Activated naive CD8-positive, alpha-beta T cell treated with anti-CD3 and anti-CD28 coated beads, Interleukin-2, amount 50 U/mL, for 24 hours (primary cell): ENCODE measurements at places on chromosomes 5 and 9.

GRCh38 chr9:134533850-134534588 lies 107.6 kb upstream of the COL5A1 start:
- no peak for DNase-seq

DNA sequence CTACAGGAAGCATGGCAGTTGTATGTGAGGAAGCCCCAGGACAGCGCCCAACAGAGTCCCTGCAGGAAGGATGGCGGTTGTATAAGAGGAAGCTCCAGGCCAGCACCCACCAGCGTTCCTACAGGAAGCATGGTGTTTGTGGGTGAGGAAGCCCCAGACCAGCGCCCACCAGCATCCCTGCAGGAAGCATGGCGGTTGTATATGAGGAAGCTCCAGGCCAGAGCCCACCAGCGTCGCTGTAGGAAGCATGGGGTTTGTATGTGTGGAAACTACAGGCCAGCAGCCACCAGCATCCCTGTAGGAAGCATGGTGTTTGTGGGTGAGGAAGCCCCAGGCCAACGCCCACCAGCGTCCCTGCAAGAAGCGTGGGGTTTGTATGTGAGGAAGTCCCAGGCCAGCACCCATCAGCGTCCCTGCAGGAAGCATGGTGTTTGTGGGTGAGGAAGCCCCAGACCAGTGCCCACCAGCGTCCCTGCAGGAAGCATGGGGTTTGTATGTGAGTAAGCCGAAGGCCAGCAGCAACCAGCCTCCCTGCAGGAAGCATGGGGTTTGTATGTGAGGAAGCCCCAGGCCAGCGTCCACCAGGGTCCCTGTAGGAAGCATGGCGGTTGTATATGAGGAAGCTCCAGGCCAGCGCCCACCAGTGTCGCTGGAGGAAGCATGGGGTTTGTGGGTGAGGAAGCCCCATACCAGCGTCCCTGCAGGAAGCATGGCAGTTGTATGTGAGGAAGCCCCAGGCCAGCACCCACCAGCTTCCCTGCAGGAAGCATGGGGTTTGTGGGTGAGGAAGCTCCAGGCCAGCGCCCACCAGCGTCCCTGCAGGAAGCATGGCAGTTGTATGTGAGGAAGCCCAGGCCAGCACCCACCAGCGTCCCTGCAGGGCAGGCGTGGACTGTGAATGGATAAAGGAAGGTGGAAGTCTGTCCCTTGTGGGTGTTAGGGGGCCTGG lies 79.0 kb downstream of the DAP start:
- DNase-seq = no peak

DNA sequence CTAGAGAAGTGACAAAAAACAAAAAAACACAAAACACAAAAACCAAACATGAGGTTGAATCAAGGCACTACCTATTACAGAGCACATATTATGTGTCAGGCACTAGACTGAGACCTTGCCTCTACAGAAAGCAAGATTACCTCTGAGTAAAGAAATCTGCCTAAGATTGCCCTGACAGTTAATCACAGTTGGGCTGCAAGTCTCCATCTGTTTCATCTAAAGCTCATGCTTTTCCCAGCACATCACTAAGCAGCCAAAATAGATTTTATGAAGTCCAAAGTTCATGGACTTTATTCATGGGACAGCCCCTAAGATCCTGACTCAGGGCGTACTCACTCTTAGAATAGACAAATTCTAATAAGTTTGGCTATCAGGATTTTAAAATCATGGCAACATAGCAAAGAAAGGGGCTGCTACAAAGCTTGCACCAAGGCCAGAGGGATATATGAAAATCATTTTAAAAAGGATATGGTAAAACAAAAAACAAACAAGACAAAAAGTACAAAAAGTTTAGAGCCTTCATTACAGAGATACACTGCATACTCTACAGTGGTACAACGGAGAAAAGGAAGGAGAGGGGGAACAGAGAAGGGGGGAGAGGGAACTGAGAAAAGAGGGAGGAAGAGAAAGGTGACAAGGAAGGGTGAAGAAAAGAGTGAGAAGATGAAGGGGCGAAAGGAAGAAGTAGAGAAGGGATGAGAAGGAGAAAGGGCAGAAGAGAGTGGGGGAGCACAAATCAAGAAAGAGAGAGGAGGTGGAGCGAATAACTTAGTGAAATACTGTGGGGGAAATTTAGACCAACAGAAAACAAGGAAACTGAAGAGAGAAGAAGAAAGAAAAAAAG lies 58.2 kb downstream of the RICTOR start:
- DNase-seq = no peak

- no peak for DNase-seq
These were observed 2.6 kb upstream of the PBX3 start for GRCh38 chr9:125744616-125745015.

DNA sequence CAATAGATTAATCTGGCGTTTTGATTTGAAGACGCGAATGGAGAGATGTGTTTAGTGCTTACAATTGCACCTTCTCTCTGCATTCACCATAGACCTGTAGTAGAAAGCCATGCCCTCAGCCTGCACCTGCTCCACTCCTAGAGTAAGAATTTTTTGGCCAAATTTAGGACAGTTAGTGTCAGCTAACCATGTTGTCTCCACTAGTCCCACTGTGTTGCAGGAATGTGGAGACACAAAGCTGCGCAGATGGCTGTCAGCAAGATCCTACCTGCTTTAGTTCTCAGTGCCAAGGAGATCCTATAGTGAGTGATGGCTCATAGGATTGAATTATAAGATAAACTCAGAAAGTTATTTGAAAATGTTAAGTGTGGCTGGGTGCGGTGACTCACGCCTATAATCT lies 35.1 kb upstream of the ABCA1 start:
- no peak for DNase-seq

GRCh38 chr9:121711797-121712196 lies 60.4 kb downstream of the DAB2IP start:
- no peak for DNase-seq

DNA sequence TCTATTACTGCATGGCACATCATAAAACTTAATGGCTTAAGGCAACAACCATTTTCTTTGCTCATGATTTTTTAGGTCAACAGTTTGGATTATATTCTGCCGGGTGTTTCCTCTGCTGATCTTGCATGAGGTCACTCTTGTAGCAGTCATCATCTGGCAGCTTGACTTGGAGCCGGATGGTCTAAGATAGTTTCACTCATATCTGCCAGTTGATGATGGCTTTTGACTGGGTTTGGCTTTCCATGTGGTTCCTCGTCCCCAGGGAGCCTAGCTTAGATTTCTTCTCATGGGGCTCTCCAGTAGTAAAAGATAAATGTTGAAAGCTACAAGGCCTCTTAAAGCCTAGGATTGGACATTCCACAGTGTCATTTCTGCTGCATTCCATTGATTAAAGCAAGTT lies 27.4 kb downstream of the LNPEP start:
- DNase-seq = no peak

DNA sequence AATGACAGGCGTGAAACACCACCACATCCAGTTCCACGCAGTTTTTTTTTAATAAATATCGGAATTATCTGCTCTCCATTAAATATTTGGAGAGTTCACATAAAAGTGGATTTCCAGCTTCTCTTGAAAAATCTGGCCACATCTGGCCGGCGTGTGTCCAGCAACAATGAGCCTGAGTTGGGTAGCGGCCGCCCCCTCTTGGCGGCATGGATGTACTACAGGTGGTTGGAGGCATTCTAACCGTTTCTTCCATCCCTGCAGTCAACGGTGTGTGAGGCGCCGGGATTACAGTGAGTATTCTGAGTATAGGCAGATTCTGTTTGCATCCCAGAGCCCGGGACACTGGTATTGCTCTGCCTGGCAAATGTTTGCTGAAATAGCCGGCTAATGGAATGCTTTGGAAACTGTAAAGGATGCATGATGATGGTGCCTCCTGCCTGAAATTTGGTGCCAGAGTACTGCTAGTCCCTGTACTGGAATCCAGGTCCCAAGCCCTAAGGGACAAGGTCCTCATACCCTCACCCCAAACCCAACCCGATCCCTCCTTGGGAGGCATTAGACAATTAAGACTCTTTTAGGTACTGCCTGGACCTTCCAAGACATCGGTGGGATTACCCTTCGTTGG lies 13.6 kb upstream of the GM2A start:
- no peak for DNase-seq

DNA sequence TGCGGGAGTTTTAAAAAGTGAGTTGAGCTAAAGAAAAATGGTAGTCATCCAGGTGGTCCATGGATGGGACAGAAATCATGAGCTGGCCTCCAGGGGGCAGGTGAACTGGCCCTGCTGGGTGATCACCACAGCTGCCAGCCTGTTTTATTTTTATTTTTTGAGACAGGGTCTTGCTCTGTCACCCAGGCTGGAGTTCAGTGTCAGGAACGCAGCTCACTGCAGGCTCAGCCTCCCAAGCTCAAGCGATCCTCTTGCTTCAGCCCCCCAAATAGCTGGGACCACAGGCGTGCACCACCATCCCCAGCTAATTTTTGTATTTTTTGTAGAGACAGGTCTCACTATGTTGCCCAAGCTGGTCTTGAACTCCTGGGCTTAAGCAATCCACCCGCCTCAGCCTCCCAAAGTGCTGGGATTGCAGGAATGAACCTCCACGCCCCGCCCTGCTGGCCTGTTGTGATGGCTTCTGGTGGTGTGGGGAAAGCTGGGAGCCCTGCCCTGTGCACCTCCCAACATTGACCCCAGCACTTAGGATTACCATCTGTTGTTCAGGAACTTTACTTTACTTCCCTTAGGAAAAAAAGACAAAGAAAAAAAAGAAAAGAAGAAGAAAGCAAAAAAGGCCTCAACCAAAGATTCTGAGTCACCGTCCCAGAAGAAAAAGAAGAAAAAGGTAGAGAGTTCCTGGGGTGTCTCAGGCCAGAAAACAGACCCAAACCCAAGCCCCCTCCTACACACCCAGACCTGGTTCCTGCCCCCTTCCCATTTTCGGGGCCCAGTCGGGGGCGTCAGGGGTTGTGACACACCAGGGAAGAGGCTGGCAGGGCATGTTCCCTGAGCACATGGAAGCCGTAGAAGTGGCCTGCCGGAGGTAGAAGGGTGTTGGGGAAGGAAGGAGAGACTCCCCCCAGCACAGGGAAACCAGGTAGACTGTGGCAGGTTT lies 14.7 kb downstream of the CD74 start:
- no peak for DNase-seq

GRCh38 chr9:3736161-3736560 lies 210.4 kb upstream of the RFX3 start:
- DNase-seq = no peak

- DNase-seq = no peak
These were observed 16.2 kb downstream of the LAMC3 start for GRCh38 chr9:131024978-131025868.

DNA sequence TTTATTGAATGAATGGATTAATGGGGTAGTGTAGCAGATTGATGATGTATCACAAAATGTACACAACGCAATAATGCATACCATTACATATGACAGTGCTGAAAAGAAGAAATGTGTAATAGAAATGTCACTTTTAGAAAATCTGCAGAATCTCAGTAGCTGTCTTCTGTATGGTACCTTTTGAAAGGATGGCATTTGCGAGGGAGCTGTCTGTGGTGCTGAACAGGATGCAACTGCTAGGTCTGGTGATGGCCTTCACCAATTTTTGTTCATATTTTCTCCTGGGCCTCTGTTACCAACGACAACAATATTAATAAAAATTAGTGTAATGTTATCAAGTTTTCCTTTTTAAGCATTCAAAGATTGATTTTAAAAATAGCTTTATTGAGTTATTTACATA lies 36.2 kb upstream of the OTULIN start:
- peak; percentile 62 for DNase-seq

GRCh38 chr5:33271606-33272005 lies 169.2 kb upstream of the TARS1 start:
- no peak for DNase-seq

DNA sequence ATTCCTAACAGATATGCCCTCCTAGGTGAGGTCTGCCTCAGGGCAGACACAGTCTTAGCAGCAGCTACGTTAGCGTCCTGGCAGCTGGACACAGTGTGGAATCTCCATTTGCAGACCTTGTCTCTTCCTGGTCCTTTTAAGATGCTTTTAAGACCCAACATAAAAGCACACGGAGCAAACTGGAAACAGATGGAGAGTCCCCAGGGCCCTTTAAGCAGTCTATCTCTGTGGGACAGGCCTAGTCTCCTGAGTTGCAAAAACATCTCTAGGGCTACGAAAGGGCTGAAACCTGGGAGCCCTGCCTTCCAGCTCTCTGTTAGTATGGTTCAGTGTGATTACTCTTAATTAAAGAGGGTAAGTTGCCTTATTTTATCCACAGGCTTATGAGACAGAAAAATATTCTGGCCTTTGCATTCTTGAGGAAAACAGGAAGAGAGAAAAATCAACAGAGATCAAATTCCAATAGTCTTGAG lies 66.0 kb upstream of the GNA14 start:
- DNase-seq = no peak

DNA sequence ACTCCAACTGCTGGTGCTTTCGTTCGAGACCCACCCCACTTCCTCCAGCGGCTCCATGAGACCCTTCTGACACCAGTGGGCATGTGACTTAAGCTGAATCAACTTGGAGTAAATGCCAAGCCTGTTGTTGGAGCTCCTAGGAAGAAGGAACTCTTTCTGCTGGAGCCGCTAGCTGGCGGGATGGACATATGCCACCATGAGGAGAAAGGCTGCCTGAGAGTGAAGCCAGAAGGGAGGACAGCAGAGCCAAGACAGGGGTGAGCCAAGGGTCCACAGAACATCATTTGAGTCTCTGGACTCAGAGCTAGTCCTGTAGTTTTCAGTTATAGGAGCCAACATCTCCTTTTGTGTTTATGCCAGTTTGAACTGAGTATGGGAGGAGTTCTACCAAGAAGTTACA lies 35.9 kb downstream of the ANXA6 start:
- no peak for DNase-seq

- no peak for DNase-seq
These were observed 295.5 kb upstream of the SMC2 start for GRCh38 chr9:103798620-103799019.

- DNase-seq = no peak
These were observed 62.4 kb downstream of the SLC28A3 start for GRCh38 chr9:84278130-84278529.

- DNase-seq = peak; percentile 16
These were observed 7.7 kb downstream of the RASGEF1C start for GRCh38 chr5:180201051-180201987.

DNA sequence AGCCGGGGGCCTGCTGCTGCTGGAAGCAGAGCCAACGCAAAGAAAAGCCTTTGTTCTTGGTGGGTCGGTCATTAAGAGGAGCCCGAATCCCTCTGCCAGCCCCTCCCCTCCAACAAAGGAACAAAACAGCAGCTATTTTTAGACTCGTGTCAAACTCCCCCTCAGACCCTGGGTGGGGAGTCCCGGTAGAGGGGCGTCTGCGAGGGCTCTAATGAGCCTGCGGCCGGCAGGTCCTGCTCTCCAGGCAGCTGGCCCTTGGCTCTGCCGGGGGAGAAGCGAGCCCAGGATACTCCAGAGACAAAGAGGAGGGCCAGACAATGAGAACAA lies 114.0 kb downstream of the LHX2 start:
- no peak for DNase-seq
